ENCODE measurements at places on chromosomes 1 and 21.

GRCh38 chr1:2975466-2976179, 45.6 kb upstream of the ACTRT2 start:
- DNase-seq = no peak

DNA sequence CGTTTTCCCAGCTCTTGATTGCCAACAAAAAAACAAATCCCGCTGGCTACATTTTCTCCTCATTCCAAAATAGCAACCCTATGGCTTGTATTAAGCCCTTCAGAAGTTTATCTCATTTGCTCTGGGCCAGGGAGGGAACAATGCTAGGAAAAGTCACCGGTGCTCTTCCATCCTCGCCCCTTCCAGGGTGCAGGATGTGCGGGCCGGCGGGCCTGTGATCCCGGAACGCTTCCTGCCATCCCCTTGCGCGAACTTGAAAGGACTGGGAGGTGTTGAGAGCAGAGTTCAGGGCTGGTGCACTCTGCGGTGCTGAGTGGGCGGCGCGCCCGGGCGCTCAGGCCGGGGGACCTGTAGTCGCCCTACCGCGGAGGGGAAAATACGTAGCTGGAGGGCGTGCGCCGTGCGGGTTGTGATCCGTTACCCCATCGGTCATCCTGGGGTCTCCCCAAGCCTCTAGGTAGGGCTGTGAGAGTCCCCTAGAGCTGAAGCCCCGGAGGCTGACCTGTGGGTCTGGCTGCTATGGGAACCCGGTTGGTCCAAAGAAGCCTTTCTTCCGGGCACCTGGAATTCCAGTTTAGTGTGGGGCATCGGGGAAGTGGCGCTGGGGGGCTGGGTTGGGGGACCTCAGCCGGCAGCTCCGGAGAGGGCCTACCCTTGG, 13.1 kb downstream of the NR5A2 start:
- no peak for DNase-seq

GRCh38 chr1:228866468-228866867, 131.2 kb downstream of the RHOU start:
- no peak for DNase-seq

DNA sequence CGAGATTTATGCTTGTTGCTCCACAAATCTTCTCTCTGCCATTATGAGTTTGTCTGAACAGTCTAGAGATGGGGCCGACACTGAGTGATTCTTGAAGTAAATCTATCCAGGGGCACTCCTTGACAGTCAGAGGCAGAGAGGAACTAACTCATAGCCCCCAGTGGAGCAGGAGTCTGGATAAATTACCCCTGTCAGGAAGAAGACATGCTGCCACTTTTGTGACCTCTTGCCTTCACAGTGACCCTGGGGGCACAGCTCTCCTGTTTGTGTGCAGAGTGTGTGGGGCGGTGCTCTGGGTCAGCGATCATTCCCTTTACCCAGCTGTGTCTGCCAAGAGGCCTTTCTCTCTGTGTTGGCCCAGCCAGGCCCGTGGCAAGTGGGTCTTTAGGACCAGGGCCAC, 29.5 kb downstream of the PEX14 start:
- no peak for DNase-seq

GRCh38 chr1:206420471-206420870, 49.8 kb upstream of the IKBKE start:
- DNase-seq = no peak

- DNase-seq = no peak
Measured at GRCh38 chr1:11215381-11216005, 26.3 kb downstream of the ANGPTL7 start.
